ENCODE measurements at places on chromosomes 5 and 9.

- DNase-seq = no peak
Observed at GRCh38 chr9:9560382-9561035, 1052.3 kb downstream of the PTPRD start.

DNA sequence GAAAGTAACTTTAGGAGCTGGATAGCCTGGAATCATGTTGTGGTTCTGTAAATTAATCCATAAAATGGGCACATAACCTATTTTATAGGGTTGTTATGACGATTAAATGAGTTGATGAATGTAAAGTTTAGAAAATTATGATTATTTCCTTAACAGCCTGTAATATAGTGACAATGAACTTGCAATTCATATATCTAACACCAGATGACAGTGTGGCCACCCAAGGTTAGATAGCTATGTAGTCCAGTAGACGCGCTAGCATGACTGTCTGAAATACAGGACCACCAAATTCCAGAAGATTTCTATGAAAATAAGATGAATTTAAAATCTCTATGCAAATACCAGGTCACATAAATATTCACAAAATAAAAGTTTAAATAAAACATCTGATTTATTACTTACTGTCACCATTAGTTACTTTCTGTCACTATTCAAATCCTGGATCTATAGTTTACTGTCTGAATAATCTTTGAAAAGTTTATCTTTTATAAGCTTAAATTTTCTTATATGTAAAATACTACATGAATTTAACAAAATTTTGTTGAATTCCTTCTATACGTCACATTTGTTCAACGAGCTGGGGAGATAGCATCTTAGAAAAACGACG lies 26.1 kb upstream of the MACIR start:
- peak; percentile 60 for DNase-seq

- no peak for DNase-seq
Observed at GRCh38 chr5:69288688-69289087, 43.9 kb downstream of the CCDC125 start.

- DNase-seq = no peak
Observed at GRCh38 chr5:103498800-103499551, 63.6 kb downstream of the NUDT12 start.

DNA sequence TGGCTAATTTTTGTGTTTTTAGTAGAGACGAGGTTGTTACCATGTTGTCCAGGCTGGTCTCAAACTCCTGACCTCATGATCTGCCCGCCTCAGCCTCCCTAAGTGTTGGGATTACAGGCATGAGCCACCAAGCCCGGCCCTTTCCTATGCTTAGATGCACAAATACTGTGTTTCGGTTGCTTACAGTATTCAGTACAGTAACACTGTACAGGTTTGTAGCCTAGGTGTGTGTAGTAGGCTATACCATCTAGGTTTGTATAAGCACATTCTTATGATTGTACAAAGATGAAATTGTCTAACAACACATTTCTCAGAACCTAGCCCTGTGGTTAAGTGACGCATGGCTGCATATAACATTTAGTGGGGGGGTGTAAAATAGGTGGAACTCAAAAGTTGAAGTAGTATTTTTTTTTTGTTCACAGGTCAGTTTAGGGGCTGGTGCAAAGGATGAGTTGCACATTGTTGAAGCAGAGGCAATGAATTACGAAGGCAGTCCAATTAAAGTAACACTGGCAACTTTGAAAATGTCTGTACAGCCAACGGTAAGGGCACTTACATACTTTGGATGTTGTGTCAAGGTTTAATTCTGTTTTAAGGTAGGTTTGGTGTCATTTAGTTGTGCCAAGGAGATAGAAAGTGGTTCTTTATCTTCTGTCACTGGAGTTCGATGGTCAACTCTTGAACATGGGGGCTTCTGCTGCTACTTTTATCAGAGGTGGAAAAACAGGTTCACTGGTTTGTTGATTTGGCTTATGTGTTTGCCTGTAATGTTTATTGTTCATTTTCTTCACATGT lies 3.4 kb downstream of the NPM1 start:
- DNase-seq = peak; percentile 51

DNA sequence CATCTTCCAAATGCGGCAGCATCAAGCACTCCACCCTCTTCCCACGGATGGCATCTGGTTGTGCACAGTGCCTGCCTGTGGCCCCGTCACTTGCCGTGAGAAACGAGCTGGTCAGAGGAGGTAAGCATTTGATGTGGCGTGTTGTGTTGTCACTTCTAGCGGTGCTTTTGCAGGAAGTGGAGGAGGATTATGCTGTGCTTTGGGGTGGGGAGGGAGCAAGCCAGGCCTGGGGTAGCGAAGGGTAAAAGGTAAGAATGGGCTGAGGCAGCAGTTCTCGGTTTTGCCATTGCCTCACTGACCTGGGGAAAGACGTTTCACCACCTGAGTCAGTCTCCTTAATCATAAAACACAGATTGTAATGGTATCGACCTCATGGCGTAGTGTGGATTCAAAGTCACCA lies 2.3 kb upstream of the POMT1 start:
- DNase-seq = no peak

- peak; percentile 60 for DNase-seq
Observed at GRCh38 chr5:154972476-154973080, 31.7 kb downstream of the MRPL22 start.

DNA sequence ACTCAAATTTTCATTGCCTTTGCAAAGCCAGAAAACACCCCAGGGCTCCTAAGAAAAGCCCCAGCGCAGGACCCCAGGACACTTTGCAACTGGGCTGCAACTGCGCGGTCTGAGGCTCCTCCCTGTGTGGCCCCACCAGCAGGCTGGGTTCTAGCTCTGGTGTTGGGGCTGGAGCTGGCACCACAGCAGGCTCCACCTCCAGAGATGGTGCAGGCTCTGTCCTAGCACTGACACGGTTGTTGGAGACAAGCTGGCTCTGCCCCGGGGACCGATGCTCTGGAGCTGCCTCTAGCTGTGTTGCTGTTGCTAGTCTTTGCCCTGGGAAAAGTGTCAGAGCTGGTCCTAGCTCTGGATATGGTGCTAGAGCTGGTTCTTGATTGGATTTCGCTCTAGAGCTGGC lies 13.6 kb downstream of the LCN10 start:
- DNase-seq = no peak

GRCh38 chr9:109831998-109832658 lies 52.1 kb downstream of the PALM2AKAP2 start:
- DNase-seq = no peak

DNA sequence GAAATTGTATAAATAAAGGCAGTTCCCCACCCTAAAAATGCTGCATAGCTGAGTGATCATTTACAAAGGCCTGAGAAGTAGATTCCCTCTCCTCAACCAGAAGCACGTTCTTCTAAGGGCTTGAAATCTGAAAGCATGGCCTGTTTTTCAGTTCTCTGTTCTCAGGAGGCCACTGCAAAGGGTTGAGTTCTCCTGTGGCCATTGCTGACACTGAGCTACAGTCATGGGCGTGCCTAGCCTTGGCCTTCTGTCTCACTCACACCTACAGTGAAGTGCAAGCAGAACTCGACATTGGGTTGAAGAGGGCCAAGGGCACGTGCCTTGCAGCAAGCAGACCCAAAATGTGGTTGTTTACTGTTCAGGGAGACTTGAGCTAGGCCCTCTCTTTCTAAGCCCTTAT lies 276.6 kb upstream of the VLDLR start:
- no peak for DNase-seq

- DNase-seq = no peak
Observed at GRCh38 chr5:151174612-151175101, 17.1 kb upstream of the ANXA6 start.

GRCh38 chr9:70441622-70442021 lies 27.2 kb upstream of the KLF9 start:
- no peak for DNase-seq

- DNase-seq = no peak
Observed at GRCh38 chr9:4146293-4146692, 153.6 kb downstream of the GLIS3 start.

DNA sequence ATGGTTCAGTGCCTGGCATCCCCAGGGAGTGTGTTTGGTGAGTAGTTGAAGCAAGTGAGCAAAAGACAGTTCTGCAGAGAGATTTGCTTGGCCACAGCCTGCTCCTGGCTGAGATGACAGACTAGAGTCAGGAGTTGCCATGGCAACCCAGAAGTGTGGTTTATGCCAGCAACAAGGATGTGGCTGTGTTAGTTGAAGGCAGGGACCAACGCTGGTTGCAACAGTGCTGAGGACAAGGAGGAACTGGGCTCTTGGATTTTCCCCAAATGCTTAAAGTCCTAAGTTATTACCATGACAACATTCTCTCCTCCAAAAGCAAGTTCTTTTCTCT lies 2.7 kb downstream of the NXNL2 start:
- DNase-seq = peak; percentile 39

DNA sequence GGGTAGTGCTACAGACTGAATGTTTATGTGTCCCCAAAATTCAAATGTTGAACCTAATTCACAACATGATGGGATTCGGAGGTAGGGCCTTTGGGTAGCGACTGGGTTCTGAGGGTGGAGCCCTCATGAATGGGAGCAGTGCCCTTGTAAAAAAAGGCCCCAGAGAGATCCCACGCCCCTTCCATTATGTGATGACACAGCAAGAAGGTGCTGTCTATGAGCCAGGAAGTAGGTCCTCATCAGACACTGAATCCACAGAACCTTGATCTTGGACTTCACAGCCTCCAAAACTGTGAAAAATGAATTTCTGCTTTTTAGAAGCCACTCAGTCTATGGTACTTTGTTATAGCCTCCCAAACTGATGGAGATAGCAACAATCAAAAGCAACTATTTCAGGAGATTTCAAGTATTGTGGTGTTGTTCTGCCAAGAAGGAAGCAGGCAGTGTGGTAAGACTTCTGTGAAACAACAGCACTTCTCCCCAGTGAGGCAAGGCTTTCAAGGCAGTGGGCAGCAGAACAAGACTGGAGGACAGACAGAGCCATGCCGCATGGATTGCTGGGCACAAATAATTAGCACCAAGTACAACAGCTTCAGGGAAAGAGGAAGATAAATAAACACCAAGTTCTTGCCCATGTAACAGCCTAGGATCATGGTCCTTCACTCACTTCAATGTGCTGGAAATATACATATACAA lies 76.1 kb downstream of the OR2K2 start:
- no peak for DNase-seq

DNA sequence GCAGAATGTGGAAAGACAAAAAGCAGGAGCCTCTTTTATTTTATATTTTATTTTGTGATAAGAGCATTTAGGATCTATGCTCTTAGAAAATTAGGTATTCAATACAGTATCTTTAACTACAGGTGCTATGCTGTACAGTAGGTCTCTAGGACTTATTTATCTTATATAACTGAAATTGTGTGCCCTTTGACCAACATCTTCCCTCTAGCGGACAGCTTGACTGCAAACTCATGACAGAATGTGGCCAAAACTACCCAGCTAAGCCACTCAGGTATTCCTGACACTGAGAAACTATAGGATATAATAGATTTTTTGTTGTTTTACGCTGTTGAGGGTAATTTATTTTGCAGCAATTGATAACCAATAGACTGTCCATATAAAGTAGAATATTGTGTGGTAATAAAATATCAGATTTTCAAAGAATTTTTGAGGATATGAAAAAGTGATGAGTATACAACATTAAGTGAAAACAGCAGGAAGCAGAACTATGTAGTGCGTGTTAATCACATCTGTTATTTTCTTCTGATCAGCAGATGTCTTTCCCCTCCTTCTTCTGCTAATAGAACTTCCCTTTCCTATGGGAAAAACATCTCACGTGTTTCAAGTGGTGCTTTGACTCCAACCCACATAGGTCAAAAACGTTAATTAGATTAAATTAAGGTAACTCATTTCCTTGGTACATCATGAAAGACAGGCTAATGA lies 69.9 kb upstream of the SELENOP start:
- no peak for DNase-seq

DNA sequence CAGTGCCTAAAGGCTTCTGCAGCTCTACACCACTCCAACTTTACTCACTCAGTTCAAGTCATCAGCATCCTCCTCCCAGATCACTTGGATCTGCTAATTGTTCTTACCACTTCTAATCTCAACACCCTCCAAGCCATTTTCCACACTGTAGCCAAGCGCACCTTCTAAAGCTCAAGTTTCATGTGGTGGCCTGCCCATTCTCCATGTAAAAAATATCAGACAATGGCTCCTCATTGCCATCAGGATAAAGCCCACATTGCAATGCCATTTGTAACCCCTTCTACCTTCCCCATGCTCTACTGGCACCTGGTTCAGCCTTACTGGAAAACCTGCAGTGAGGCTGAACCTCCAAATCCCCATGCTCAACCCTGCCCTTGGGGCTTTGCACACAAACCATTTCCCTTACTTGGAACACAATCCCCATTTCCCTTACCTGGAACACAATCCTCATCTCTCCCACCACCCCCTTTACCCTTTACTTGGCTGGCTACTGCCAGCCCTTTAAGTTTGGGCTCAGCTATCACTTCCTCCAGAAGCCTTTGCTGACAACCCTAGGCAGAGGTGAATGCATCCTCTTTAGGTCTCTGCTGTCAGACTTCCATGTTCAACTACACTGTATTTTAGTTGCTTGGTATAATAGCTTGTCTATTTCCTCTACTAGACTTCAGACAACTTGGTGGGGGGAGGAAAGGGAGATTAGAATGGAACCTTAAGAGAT lies 220.0 kb downstream of the TSSK1B start:
- no peak for DNase-seq

DNA sequence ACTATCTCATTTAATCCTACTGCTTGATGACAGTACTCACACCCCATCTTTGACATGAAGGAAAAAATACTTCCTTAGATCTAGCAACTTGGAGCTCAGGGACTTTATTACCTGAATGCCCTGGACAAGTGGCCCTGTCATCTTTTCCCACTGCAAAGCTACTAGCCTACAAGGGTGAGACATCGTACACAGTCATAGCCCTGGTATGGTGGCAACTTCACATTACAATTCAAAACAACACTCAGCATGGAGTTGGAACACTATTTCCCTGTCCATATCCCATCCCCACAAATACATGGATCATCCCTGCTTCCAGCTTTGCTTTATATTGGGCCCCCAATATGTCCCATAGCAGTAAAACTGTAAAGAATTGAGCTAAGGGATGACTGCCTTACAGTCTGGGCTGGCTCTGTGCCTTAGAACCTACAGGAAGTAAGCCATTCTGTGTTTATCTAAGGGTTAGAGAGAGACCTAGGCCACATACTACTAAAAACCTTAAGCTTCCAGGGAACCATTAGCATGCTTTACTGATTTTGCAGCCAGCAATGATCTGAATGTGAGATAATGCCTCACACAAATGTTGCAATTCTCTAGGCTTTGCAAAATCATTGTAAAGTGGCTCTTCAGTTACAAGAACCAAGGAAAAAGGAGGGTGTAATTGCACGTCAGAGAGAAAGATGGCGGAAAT lies 55.9 kb downstream of the OTULIN start:
- no peak for DNase-seq

- peak; percentile 3 for DNase-seq
Observed at GRCh38 chr9:69555802-69556201, 116.4 kb downstream of the APBA1 start.

All from NAMALWA (cell line).